ENCODE measurements at places on chromosomes 13 and 19.

- DNase-seq: peak; percentile 1
Observed at GRCh38 chr13:104011505-104012241, 945.5 kb upstream of the SLC10A2 start.

- no peak for DNase-seq
Observed at GRCh38 chr19:51084505-51084904, 1.8 kb upstream of the KLK14 start.

GRCh38 chr19:51009061-51009891 is 7.9 kb upstream of the KLK8 start:
- DNase-seq: no peak

DNA sequence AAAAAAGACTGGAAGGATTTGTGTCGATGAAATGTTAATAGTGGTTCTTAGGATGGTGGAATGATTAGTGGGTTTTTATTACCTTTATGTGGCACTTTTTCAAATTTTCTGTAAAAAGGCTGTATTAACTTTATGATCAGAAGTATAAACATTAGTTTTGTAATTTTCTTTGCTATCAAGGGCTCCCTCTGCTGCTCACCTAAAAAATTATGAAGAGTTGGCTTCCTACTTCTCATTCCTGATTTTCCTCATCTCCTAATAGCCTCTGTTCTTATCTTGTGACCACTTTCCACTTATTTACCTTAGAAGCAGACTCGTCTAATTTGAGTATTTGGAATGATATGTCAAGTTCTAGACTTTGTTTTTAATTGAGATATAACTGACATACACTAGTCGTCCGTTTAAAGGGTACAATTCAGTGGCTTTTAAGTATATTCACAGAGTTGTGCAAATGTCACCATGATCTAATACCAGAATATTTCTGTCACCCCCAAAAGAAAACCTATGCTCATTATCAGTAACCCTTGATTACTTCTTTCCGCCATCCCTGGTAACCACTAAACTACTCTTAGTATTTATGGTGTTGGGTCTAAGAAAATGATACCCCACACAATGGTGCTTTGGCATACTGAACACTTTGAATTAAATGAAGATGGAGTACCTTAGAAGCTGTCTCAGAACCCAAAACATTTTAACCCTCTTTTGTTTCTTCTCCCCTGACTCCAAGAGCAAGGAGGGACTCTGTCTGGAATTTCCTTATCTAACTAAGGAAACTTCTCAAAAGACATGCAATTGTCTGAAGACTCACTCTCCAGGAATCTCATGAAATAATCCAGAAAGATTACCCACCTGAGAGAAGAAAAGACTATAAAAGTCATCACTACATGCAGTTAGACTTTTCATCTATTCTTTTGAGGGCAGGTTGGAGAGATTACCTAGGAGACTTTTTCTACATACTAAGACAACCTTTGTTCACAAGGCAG is 311.3 kb downstream of the DLEU7 start:
- DNase-seq: peak; percentile 64

- peak; percentile 84 for DNase-seq
Observed at GRCh38 chr19:45276284-45276687, 25.2 kb downstream of the MARK4 start.

DNA sequence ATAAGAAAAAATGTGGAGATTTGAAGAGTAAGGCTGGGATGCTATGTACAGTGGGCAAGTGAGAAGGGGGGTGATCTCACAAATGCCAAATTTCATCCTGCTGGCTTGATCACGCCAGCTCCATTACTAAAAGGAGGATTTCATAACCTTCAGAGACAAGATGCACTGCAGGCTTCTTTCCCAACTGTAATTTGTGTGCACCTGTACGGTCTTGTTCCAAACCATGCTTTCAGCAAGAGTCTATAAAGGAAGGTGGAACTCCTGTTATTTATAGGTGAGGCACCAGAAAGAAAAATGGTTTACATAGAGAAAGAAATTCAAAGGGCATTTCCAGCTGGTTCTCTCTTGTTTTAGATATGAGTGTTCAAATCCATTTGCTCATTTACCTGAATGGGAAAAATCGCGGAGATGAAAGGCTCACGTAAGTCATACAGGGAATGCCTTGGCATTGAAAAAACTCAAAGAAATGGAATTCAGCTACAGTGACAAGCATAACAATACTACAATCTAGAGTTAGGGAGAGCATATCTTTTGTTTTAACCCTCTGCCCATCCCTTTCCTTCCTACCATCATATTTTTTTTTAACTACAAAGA is 13.3 kb downstream of the EFNB2 start:
- DNase-seq: no peak

- DNase-seq: peak; percentile 20
Observed at GRCh38 chr13:91381371-91381770, 17.1 kb upstream of the GPC5 start.

GRCh38 chr13:37294472-37294871 is 189.0 kb upstream of the CSNK1A1L start:
- no peak for DNase-seq

Measured in fibroblast of upper back skin (primary cell).